ENCODE measurements at places on chromosomes 5 and 9.

GRCh38 chr9:135307300-135307699, 172.3 kb upstream of the PPP1R26 start:
- no peak for DNase-seq

DNA sequence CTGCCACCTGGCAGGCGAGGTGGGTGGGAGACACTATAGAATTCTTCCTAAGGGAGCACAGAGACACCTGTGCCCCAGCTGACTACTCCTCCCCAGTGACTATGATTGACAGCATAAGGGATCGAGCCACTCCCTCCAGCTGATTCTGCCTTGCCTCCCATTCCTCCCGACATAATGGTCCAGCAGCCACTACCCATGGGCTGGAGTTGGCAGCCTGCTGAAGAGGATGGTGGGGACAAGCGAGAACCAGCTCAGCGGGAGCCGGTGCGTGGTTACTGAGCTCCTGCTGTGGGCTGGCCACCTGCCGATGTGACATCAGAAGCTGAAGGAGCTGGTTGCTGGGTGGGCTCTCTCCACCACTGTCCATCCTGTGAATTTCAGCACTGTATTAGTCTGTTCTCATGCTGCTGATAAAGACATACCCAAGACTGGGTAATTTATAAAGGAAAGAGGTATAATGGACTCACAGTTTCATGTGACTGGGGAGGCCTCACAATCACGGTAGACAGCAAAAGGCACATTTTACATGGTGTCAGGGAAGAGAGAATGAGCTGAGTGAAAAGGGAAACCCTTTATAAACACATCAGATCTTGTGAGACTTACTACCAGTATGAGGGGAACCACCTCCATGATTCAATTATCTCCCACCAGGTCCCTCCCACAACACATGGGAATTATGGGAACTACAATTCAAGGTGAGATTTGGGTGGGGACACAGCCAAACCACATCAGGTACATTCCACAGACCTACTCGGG, 12.1 kb upstream of the NCS1 start:
- DNase-seq = no peak

DNA sequence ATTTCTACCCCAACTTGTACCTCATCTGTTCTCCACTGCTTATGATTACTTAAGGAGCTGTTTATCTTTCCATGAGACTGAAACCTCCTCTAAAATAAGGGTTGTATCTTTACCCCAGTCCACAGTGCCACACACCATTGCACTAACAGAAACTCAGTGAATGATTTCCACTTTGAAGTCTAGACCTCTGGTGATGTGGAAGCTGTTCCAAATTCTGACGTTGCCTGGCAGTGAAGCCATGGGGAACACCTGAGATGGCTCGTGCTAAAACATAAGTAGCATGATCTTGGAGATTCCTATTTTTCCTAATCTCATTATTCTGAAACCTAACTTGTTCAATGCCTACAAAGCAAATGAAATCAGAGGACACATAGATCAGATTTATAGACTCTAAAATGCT, 583.2 kb downstream of the EBF1 start:
- no peak for DNase-seq

DNA sequence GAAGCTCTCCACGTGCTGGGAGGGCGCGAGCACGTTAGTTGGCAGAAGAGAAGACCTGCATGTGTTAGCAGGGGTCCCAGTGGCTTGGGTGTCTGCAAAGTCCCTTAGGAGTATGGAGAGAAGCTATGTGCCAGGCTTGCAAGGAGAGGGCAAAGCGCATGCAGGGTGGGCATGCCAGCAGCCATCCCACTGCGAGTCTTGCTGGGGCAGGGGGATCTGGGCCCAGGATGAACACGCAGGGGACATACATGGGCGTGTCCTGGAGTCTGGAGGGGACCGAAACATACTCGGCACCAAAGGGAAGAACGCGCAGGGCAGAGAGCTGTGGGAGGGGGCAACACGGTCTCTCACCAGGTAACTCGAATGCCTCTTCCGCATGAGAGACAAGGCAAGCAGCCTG, 43.6 kb upstream of the IPPK start:
- DNase-seq = no peak

- DNase-seq = no peak
Measured at GRCh38 chr9:94818178-94818541, 91.7 kb downstream of the AOPEP start.

- DNase-seq = no peak
Measured at GRCh38 chr5:33091571-33092363, 349.0 kb upstream of the TARS1 start.

- DNase-seq = no peak
Measured at GRCh38 chr5:72210888-72211678, 103.8 kb downstream of the MAP1B start.

All from activated effector memory CD4-positive, alpha-beta T cell treated with Interleukin-2 at 50 U/mL for 16 hours (primary cell).